ENCODE measurements at places on chromosomes 2 and 18.

GRCh38 chr2:72920318-72921087 lies 3.2 kb downstream of the EMX1 start:
- DNase-seq, result no peak

DNA sequence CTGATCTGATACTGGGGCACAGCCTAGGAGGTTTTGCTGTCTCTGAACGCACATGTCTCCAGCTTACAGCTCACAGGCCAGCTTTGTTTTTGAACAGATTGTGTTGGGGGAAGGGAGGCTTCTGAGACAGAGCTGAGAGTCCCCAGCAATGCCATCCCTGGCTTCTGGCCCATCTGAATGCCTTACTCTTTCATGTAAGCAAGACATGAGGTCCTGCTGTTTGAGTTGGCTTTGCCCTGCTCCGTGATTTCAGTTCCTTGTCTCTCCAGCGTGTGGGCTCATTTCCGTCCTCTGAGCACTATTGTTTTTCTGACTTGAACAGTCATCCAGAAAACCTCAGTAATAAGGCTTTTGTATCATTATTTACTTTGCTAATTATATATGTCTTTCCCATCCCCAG lies 194.9 kb upstream of the TNP1 start:
- no peak for DNase-seq

DNA sequence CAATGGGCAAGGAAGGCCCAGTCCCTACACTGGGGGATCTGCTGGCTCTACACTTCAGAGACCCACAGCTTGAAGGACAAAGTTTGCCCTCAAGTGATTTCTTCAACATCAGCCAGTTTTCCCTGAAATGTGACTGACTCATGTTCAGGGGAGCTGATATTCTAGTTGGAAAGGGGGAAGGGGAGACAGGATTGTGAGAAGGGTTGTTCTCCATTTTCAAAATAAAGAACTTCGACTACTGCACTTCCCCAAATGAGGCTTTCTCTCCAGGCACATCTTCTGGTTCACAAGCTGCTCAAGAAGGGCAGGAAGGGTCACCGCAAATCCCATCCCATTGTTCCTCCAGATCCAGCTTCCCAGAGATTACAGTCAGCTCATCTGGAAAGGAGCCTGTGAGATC lies 117.6 kb downstream of the BCL2L11 start:
- DNase-seq, result no peak

GRCh38 chr2:224586127-224586695 lies 1.0 kb upstream of the CUL3 start:
- DNase-seq, result no peak

GRCh38 chr2:160308915-160309314 lies 108.8 kb upstream of the ITGB6 start:
- DNase-seq, result peak; percentile 97

DNA sequence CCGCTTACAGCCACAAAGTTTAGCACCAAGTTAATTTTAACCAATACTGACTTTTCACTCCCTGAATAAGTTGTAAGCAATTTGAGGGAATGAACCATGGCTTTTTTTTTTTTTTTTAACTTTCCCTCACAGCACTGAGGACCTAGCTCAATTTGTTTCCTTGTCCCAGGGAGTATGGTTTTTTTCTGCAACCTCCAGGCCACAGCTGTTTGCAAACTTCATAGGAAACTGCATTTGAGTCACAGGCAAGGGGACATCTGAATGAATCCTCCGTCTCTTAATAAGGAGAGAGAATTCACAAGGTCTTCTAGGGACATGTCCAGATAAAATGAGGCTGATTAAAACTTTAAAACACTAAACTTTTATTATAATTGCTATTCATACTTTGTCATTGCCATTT lies 181.5 kb downstream of the GFPT1 start:
- DNase-seq, result no peak

- DNase-seq, result no peak
These were observed 247.8 kb downstream of the PAX3 start for GRCh38 chr2:222050981-222051380.

GRCh38 chr2:237511885-237512405 lies 24.9 kb downstream of the MLPH start:
- DNase-seq, result no peak

DNA sequence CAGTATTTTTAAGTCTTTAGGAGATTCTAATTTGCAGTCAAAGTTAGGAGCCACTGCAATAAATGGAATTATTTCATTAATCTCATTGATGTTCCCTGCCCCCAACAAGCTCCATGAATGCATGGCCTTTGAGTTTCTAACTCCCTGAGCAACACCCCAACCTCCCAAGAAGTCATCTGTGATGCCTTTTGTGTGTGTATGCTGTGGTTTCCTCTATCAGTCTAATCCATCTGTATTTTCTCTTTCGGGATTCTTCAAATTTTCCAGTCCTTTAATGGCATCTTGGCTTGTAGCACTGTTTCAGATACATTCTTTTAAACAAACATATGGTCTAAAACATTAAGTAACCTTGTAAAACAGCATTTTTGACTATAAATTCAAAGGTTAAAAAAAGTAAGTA lies 16.8 kb downstream of the SERPINB10 start:
- peak; percentile 33 for DNase-seq

DNA sequence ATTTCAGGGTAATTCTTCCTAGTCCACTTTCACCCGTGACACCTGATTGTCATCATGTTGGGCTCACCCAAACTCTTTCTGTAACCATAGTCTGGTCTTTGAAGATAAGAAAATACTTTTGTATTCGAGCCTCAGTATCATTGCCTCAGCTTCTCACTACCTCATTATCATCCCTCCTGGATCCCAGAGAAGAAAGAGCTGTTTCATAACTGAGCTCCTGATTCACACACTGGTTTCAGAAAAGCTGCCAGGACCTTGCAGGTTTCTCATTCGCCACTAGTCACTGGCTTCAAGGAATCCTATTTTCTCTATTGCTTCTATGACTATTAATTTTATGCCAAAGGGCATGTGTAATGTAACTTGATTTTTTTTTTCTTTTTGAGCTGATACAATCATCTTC lies 2.9 kb upstream of the CRIM1 start:
- DNase-seq, result peak; percentile 84

- DNase-seq, result no peak
These were observed 29.3 kb downstream of the ZC3H15 start for GRCh38 chr2:186515376-186515775.

GRCh38 chr2:142796161-142796560 lies 81.3 kb upstream of the KYNU start:
- peak; percentile 13 for DNase-seq

GRCh38 chr18:74378179-74378682 lies 62.6 kb downstream of the C18orf63 start:
- peak; percentile 3 for DNase-seq

- DNase-seq, result peak; percentile 100
These were observed 95.1 kb downstream of the MTCL1 start for GRCh38 chr18:8800445-8800844.

GRCh38 chr2:68832233-68832869 lies 38.8 kb downstream of the BMP10 start:
- peak; percentile 60 for DNase-seq

DNA sequence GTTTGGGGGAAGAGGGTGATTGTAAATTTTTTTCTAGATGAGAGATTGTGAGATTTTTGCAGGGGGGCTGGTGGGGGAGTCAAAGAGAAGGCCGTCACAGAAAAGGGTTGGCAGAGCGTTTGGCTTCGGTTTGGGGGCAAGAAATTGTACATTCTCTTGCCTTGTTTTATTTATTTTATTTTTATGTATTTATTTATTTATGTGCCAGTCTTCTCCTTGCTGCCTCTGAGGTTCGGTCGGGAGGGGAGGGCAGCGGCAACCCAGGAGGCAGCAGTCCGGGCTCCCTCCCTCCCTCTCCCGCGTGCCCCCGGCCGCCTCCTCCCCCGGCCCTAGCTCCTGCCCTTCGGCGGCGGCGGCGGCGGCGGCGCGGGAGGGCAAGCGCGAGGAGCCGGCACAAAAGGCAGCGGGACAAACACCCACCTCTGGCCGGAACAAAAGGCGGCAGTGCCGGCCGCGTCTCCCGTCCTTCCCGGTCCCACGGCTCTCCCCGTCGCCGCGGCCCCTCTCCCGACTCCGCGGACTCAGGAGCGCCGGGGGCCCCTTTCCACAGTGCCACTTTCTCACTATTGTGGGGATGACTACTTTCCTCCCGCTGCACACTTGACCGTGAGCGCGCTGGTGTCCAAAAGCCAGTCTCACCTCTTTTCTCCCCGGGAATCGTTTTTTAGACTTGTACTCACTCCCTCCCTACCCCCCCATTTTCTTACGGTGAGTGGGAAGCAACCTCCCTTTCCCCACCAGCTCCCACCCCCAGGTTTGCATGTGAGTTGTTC lies 1.2 kb downstream of the BCL11A start:
- peak; percentile 40 for DNase-seq

DNA sequence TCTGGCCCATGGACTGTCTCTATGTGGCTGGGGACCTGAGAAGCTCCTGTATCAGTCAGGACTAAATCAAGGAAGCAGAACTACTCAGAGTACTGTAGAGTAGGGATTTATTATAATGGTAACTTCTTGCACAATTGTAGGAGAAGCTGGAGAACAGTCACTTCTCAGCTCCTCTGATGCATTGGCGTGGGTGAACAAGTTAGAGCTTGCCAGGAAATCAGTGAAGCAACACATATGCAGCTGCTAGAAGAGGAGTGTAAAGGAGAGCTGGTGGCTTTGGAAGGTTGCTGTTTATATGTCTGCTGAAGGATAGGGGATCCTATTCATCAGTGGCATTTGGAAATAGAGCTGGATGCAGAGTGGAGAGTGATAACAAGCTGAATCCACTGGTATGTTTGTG lies 215.5 kb upstream of the CWC22 start:
- DNase-seq, result peak; percentile 28

DNA sequence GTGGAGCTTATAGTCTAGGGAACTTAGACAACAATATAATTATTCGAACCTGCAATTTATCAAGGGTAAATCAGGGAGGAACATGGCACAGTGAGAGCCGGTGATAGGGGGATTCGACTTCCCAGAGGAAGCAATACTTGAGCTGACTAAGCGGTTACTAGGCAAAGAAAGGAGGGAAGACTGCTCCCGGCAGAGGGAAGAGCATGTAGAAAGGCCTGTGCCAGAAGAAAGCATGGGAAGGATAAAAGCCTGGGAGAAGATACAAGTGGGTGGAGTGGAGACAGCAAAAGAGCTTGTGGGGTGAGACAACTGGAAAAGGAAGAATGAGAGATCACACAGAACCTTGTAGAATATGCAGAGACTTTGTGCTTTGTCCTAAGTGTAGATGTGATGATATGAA lies 93.3 kb downstream of the MARCHF4 start:
- no peak for DNase-seq

DNA sequence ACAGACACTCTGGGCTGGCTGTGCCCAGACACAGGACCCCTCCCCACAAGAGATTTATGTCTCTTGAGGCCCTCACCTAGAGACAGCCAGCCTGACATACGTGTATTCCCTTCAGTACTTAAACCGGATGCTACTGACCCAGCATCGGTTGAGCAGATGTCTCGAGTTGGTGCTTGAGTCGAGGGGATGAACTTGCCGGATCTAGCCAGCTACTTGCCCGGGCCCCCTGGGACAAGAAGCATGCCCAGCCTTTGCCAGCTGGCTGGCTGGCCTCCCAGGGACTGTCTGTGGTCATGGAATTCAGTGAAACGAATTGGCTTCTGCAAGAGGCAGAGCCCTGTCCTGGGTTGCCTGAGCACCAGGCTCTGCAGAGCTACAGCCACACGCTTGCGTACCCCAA lies 36.0 kb downstream of the DNMT3A start:
- DNase-seq, result no peak

DNA sequence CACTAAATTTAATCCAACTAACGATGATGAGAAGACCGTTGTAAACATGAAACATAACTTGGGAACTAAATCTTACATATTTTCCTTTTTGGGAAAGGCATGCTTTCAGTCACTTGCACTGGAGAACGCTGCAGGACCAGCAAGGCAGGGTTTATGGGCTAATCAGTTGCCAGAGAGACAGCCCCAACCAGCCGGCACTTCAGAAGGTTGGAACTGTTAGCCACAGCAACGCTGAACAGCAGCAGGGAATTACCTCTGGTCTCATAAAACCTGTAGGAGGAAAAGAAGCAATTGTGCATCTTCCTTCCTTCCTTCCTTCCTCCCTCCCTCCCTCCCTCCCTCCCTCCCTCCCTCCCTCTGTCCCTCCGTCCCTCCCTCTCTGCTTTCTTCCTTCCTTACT lies 33.9 kb upstream of the SIX2 start:
- DNase-seq, result no peak

- no peak for DNase-seq
These were observed 71.5 kb downstream of the KLHL14 start for GRCh38 chr18:32701313-32701712.

DNA sequence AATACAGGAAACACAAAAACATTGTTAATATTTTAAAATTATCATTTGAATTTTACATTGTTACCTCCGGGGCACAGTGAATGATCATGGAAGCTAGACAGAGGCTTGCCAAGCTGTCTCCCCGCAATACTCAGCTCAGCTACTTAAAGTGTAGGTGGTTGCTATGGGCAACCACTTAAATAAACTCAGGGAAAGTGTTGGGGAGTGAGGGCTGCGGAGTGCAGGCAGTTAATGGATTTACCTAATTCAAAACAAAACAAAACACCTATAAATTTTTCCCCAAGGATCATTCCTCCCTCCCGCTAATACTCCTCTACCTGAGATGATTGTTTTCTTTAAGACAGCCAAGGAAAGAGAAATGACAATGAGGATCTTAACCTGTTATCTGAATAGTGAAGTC lies 349.5 kb downstream of the TGIF1 start:
- no peak for DNase-seq

DNA sequence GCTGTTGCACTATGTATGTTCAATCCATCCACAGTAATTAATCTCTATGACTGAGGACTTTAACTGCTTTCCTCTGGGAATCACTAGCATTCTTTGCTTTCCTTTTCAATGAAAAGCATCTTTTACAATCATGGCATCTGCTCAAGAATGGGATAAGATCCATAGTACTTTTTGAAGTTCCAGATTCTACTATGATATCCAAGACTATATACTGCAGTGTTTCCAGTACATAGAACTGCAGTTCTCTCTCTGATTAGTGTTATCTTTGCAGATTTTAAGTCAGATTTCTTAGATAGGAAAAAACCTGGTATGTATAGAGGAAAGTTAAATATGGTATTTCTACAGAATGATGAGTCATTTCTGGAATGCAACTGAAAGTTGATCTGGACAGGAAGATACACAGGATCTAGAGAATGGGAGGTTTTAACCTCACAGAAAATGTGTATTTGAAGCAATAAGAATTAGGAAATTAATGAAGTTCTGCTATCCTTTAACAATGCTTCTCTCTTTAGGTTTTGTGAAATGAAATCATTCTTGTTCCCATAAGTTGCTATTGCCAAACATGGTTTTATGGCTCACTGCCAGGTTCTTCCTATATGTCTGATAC lies 670.7 kb downstream of the ERBB4 start:
- peak; percentile 75 for DNase-seq

Measured in ELR (cell line).